ENCODE measurements at places on chromosomes 3 and 15.

DNA sequence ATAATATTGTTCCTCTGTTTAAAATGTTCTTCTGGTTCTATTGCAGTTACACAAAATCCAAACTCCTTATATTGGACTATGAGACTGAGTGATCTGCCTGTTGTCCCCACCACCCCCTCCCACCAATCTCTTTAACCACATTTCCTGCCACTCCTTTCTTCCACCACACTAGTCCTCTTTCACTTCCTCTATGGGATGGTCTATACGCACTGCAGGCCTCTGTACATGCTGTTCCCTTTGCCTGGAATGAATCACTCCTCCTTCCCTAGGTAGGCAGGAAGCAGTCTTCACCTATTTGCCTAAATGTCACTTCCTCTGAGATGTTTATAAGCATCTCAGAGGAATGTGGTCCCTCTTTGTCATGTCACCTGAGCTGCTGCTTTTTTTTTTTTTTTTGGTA is 4.0 kb downstream of the MAP2K1 start:
- no peak for DNase-seq

- no peak for DNase-seq
Measured at GRCh38 chr15:53378096-53378800, 381.2 kb downstream of the WDR72 start.

GRCh38 chr15:74365598-74366445 is 1.6 kb downstream of the CYP11A1 start:
- DNase-seq, result no peak

DNA sequence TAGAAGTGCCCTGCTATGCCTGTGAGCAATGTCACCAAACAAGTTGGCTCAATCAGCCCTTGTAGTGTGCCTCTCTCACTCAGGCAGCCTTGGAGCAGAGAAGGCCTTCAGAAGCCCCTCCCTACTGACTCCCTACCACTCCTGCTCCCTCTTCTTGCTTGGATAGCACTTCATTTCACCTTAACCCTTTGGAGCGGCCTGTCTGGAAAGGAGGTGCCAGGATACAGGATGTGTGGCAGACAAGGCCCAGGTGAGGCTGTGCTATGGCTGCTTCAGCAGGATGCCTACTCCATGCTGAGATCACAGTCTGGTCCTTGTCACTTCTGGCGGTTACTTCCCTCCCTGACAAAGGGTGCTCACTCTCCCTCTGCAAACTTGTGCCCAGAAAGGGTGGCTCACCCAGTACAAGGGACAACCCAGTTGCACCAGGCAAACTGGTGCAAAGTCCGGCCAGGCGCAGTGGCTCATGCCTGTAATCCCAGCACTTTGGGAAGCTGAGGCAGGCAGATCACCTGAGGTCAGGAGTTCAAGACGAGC is 1.1 kb downstream of the MON1A start:
- no peak for DNase-seq

GRCh38 chr15:61034678-61035291 is 194.3 kb downstream of the RORA start:
- no peak for DNase-seq

DNA sequence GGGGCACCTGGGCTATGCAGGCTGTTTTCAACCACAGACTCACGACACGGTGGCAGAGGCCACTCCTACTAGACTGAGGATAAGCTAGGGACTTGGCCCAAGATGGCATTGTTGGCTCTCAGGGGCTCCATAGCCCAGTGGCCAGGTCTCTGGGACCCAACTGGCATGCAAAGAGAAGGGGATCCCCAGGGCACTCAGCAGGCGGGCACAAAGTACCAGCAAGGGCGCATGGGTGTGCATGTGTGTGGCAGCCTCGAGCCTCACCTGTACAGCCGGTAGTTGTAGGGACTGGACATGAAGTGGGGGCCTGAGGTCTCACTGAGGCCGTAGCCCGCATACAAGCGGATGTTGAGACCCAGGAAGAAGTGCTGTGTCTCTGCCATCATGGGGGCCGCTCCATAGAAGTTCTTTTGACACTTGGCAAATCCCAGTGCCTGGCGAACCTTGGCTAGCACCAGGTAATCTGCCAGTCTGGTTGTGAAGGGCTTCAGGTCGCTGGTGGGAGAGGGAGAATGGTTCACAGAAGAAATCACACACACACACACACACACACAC is 30.2 kb downstream of the IDH3A start:
- no peak for DNase-seq

GRCh38 chr15:61671736-61672135 is 388.5 kb downstream of the VPS13C start:
- DNase-seq, result no peak

DNA sequence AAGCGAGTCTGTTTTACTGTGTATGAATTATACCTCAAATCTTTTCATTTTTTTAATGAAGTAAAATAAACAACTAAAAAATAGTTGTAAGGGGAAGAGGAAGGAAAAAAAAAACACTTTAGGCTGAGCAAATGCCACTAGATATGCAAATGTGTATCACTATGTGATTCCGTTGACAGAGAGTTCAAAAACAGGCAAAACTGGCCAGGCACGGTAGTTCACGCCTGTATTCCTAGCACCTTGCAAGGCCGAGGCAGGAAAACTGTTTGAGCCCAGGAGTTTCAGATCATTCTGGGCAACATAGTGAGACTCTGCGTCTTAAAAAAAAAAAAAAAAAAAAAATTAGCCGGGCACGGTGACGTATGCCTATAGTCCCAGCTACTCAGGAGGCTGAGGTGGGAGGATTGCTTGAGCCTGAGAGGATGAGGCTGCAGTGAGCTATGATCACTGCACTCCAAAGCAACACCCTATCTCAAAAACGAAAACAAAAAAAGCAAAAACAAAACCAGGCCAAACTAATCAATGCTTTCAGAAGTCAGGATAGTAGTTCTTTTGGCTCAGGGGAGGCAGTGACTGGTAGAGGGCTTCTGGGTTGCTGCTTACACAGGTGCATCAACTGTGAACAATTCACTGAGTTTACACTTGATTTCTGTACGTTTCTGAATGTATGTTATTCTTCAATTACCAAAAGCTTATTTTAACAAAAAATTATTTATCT is 7.4 kb downstream of the PRC1 start:
- no peak for DNase-seq

DNA sequence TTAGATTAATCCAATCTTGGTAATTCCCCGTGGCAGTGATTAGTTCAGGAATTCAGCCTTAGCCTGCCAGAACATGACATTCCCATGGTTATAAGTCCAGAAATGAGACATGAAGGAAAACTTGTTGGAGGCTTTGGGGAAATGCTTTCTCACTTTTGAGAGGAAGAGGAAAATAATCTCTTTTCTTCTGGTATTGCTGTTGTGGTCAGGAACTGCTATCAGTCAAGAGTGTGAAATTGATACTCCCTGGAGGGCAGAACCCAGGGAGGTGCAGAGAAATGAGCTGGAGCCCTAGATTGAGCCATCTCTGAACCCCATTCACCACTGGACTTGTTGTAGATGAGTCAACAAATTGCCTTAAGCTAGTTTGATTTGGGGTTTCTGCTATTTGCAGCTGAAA is 38.6 kb upstream of the APH1B start:
- no peak for DNase-seq

DNA sequence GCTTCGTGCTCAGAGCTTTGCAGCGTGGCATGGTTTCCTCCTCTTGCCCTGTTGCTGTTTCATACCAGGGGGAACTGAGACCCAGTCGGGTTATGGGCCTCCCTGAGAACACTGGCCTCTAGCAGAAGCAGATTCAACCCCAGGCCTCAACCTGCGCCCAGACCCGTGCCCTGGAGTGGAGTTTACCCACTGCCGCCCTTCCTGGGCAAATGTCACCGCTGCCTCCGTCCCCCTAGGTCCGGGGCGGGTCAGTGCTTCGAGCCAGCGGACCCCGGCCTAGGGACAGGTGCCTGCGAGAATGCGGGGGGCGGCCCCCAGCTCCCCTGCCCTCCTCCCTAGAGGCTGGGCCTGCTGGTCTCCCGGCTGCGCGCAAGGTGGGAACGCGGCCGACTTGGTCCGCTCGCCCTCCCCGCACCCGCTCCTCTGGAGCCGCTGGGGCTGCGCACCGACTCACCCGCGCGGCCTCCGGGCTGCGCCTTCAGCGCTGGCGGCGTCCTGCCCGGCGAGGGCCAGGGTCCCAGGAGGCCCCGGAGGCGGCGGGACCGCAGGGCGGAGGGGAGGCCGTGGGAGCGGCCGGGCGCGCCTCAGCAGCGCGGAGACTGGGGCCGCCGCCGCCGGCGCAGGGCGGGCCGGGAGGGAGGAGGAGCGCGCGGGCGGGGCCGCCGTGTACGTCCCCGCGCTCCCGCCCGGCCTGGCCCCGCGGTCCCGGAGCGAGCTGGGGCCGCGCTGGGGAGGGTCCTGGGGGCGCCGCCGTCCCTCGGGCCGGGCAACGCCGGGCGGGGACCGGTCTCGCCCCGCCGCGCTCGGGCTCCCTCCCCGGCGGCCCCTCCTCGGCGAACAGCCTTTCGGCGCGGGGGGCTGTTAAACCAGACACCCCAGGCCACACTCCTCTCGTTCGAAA is at the start of gene PIGZ:
Gene PIGZ, minus strand, starts transcription at position 601 of the 901 bp plus-strand sequence. CDS start 16,802 bp downstream, outside the sequence.
- DNase-seq, result no peak

DNA sequence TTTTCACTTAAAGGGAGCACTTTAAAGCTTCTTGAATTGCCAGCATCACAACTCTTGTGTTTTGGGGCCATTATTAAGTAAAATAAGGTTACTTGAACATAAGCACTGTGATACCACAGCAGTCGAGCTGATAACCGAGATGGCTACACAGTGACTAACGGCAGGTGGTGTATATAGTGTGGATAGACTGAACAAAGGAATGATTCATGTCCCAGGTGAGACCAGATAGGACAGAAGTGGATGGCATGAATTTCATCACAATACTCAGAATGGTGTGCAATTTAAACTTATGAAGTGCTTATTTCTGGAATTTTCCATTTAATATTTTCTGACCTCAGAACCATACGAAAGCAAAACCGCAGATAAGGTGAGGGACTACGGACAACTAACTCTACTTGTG is 40.2 kb downstream of the PBRM1 start:
- DNase-seq, result no peak

GRCh38 chr3:149454746-149455145 is 19.8 kb upstream of the TM4SF4 start:
- DNase-seq, result no peak

DNA sequence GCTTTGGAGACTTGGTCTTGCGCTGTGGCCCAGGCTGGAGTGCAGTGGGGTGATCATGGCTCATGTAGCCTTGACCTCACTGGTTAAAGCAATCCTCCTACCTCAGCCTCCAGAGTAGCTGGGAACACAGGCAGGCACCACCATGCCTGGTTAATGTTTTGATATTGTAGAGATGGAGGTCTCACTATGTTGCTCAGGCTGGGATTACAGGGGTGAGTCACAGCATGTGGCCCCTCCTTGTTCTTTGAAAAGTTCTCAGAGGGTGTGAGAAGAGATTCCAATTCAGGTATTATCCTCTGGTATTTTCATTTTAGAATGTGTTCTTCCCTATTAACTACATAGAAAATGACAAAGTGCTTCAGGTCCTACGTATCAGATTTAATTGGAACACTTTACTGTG is 51.9 kb upstream of the RPL32 start:
- no peak for DNase-seq

DNA sequence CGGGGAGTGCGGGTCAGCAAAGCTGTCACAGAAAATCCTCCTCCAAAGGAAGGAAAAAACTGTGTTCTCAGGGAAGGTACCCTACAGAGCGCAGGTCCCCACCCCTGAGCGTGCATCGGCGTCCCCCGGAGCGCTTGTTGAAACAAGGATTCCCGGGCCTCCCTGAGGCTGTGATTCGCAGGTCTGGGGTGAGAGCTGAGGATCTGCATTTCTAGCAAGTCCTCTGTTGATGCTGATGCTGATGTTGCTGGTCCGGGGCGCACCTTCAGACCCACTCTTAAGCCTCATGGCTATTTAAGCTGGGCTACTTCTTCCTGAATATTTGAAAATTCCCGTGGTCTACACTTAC is 226.2 kb upstream of the IGF1R start:
- DNase-seq, result no peak

GRCh38 chr15:74841891-74842373 is 1.0 kb downstream of the ULK3 start:
- DNase-seq, result no peak

- DNase-seq, result no peak
Measured at GRCh38 chr3:196867155-196867506, 589 bp upstream of the SENP5 start.

DNA sequence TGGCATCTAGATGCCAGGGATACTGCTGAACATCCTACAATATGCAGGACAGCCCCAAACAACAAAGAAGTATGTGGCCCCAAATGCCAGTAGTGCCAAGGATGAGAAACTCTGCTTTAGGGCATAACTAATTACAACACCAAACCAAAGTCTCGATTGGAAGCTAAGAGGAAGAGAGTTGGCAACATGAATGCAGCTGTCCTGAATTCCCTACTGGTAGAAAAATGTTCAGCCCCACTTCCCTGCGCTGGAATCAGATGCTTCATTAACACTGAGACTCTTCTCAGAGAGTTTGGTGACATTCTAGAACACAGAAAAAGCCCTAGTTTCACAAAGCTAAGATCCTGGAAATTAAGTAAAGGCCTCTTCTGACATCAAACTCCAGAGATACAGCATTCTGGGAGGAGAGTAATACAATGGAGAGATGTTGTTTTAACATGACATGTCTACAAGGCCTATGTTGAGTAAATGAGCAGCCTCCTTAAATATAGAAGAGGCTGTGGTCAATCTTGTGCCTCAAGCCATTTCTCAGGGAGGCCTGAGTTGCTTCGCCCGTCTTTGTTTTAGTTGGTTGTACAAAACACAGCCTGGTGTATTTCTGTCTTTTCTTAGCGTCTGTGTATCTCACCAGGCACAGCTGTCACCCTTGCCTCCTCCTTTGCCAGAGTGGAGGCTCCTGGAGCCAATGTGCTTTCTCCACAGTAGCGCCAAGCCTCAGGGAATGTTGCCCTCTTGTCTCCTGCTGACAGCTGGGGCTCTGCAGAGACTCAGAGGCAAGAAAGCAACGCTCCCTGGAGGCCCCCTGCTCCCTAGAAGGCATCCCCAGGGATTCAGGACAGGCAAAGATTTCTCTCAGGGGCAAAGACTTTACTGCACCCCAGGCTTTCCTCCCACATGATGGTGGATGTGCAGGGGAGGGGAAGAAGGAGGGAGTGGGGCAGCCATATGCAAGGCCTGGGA is 25.1 kb upstream of the CTNNB1 start:
- DNase-seq, result no peak

- no peak for DNase-seq
Measured at GRCh38 chr3:186839874-186840641, 2.5 kb upstream of the ADIPOQ start.

DNA sequence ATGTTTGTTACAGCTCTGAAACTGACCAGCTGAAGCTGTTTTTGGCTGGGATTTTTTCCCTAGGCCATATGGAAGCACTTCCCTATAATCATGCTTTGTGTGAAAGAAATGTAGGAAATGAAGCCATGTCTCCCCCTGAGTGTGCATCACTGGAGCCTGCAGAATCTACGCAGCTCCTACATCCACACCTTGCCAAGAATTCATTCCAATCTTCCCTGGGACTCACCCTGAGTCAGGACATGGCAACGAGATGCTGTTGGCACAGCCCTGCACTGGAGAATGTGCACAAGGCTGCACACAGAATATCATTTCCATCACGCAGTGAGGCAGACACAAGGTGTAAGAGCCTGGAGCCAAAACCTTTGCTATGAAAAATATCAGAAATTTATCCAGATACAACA is 189.5 kb downstream of the ADAMTSL3 start:
- DNase-seq, result no peak
